ENCODE measurements at places on chromosomes 4 and X.

- no peak for DNase-seq
These were observed 299.5 kb upstream of the KLF3 start for GRCh38 chr4:38364383-38364963.

GRCh38 chr4:112813790-112814189 is 176.8 kb downstream of the LARP7 start:
- DNase-seq: no peak

GRCh38 chr4:185599553-185600243 is 64.4 kb upstream of the PDLIM3 start:
- no peak for DNase-seq

GRCh38 chr4:10924274-10924673 is 239.7 kb upstream of the CLNK start:
- no peak for DNase-seq

- no peak for DNase-seq
These were observed 18.0 kb upstream of the MANBA start for GRCh38 chr4:102778720-102779119.

GRCh38 chr4:139603576-139604410 is 47.8 kb upstream of the SETD7 start:
- DNase-seq: peak; percentile 79

GRCh38 chr4:125760201-125760819 is 445.6 kb downstream of the FAT4 start:
- DNase-seq: no peak

DNA sequence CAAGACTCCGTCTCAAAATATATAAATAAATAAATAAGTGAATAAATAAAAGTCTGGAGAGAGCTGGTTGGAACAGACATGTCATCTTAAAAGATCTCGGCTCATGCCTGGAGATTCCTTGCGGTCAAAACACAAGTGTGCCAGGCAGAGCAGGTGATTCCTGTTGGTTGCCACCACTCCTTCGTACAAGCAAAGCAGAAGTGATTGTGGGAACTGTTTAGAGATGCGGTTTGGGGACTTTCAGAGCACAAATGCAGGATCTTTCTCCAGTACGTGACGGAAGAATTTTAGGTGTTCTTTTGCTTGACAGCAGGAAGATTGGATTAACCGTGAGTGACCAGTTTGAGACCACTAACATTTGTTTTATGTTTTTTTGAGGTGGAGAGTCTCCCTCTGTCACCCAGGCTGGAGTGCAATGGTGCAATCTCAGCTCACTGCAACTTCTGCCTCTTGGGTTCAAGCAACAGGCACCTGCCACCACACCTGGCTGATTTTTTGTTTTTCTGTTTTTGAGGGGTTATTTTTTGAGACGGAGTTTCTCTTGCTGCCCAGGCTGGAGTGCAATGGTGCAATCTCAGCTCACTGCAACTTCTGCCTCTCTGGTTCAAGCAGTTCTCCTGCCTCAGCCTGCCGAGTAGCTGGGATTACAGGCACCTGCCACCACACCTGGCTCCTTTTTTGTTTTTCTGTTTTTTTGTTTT is 2.8 kb upstream of the CRLF2 start:
- peak; percentile 77 for DNase-seq

DNA sequence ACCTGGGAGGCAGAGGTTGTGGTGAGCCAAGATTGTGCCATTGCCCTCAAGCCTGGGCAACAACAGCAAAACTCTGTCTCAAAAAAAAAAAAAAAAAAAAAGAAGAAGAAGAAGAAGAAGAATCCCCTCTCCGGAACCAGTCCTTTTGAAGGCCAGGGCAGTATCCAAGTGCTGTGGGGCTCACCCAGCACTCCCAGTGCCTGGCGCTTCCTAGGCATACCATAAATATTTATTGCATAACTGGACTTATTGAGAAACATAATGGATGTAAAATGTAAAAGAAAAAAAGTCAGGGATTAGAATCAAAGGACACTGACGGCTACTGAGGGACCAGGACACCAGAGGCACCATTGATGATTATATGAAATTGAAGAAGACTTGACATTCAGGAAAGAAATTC is 162.1 kb upstream of the KIT start:
- no peak for DNase-seq

- no peak for DNase-seq
These were observed 22.1 kb upstream of the MSX1 start for GRCh38 chr4:4837316-4837715.

GRCh38 chr4:162343967-162344366 is 180.2 kb upstream of the FSTL5 start:
- DNase-seq: no peak

- peak; percentile 84 for DNase-seq
These were observed 11.2 kb upstream of the PDGFRA start for GRCh38 chr4:54217642-54218495.

DNA sequence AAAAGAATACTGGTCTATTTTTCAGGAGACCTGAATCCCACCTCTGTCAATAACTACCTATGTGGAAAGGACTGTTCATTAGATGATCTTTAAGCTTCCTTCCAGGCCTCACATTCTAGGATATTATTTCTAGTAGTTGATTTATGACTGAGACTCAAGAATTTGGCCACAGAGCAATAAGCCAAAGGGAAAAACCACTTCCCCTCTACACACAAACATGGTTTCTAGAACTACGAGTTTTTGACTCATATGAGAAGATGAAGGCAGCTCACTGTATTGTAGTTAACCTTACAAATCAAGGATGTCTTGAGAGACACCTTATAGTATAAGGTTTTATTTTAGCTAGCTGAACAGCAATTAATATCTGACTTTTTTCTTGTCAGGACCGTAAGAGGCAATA is 36.9 kb upstream of the GDPD2 start:
- no peak for DNase-seq

DNA sequence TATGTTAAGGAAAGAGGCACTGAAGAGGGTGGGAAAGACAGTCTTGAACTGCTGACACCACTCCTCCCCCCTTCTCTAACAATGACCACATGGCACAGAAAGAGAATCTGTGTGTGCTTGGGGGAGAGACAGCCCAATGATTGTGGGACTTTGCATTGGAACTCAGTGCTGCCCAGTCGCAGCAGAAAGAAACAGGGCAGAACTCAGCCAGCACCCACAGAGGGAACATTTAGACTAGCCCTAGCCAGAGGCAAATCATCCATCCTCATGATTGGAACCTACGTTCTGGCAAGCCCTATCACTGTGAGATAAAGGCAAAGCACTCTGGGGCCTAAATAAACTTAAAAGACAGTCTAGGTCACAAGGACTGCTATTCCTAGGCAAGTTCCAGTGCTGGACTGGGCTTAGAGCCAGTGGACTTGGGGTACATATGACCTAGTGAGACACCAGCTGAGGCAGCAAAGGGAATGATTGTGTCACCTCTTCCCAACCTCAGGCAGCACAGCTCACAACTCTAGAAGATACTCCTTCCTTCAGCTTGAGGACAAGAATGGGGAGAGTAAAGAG is 132.8 kb upstream of the S100G start:
- DNase-seq: no peak

- DNase-seq: no peak
These were observed 67.7 kb upstream of the SPANXN2 start for GRCh38 chrX:143788265-143788664.
